ENCODE measurements at places on chromosomes 11 and 22.

DNA sequence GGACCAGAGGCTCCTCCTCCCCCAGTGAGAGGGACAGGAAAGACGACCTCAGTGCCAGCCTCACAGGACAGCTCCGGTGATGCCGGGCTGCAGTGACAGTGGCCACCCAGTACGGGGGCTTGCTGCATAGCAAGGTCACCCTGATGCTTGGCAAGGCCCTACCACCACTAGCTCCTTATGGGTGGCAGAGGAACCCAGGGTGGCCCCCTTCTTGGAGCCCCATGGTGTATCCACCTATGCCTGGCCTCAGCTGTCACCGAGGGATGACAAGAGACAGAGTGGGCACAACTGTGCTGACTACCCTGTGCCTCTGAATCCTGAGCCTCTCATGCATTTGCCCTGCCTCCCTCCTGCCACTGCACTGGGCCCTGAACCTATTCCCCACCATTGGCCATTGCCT lies 809.2 kb downstream of the TBC1D22A start:
- no peak for DNase-seq

- DNase-seq: no peak
Measured at GRCh38 chr11:118287006-118287405, 17.5 kb upstream of the CD3E start.

DNA sequence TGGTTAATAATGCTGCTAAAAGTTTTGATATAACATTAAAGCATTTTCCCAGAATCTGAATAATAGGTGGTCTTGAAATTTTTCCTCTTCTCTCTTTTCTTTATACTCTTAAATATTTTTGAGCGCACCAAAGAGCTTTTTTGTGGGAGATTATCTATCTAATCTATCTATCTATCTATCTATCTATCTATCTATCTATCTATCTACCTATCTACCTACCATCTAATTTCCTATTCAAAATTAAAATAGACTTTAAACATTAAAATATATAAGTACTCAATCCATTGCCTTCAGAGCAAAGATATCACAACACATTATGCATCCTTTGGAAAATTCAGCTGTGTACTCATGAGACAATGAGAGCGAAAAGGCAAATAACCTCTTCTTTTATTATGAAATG lies 55.8 kb downstream of the ELMOD1 start:
- no peak for DNase-seq

DNA sequence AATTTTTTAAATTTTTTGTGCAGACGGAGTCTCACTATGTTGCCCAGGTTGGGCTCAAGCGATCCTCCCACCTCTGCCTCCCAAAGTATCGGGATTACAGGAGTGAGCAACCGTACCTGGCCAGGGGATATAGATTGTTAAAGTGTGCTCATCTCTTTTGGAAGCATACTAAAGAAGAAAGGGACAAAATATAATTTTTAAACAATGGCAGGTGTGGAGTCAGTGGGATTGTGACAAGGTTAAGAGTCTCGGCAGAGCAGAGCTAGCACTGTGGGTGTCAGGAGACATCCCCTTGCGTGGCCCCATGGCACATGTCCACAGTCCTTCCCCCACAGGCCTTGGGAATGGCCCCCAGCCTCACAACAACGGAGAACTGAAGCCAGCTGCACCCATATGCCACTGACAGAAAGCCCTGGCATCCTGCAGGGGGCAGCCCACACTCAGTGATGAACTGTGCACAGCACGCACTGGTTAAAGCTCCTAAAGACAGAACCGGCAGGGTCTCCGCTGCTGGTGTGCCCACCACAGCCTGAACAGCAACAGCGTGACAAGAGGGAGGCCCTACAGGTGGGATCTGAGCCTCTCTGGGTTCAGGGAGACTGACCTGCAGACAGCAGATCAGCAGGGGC lies 29.9 kb downstream of the SERPIND1 start:
- DNase-seq: no peak

DNA sequence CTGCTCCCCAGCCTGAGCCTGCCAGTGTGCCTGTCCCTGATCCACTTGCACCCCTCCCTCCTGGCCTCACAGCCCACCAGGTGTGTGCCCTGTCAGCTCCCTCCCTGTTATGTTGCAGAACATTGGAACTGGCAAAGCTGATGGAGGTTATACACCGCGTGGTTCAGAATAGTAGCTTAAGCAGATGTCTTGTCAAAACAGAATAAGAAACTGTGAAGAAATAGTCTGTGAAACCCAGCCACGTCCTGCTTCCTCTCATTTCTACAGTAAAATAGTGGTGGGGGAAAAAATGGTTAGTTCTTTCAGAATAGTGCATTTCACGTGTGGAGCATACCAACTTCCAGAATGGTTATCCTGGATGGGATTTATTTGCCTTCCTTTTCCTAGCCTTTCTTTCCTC lies 161.2 kb upstream of the NAV2 start:
- DNase-seq: no peak

GRCh38 chr22:37627545-37627944 lies 11.9 kb upstream of the SH3BP1 start:
- DNase-seq: no peak

- no peak for DNase-seq
Measured at GRCh38 chr22:27692243-27692642, 109.3 kb downstream of the MN1 start.

GRCh38 chr11:128796270-128796669 lies 70.8 kb downstream of the KCNJ1 start:
- DNase-seq: no peak

GRCh38 chr11:75595429-75595828 lies 33.4 kb downstream of the SERPINH1 start:
- no peak for DNase-seq

DNA sequence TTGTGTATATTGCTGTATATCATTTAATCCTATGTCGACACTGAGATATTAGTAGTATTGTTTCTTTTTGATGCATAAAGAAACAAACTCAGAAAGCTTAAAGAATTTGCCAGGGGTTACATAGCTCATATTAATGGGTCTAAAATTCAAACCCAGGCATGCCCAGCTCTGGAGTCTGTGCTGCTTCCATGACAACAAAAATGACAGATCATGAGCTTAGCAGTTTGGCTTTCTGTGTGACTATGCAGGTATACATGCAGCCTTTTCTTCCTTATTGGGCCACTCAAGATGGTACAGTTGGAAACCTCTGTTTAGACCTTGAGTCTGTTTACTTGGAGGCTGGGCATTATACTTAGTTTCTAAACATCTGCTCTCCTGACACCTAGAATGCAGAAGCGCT lies 220.5 kb upstream of the TENM4 start:
- DNase-seq: no peak

GRCh38 chr11:21109341-21109740 lies 440.0 kb downstream of the NELL1 start:
- DNase-seq: no peak

DNA sequence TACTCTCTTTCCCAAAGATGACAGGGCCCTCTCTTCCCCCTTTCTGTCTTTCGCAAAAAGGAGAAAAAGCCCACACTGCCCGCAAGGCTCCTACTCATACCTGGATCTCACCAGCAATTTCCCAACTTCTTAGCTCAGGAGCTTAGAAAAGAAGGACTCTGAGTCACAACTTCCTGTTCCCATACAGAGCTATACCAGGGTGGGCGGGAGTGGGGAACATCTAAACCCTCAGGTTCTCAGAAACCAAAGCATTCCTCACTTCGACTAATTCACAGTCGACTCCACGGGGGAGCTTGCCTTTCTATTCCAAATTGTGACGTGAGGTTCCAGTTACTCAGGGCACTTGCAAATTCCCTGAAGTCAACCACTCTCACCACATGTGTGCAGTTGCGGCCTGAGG lies 61.9 kb downstream of the MTNR1B start:
- peak; percentile 85 for DNase-seq

DNA sequence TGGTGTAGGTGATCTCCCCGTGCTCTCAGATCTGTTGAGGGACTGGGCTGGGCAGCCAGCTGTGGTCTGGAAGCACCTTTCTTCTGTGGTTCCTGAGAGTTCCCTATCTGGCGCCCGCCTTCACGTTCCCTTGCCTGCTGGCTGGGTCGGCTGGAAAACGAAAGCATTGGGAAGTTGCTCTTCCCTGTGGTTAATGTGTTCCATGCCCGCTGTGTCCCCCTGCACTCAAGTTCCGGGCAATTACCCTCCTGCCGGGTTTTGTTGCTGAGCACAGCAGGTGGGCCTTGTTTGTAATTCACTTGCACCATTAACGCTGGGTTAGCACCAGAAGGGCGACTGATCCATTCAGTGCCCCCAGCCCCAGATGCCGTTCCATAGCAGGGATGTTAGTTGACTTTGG lies 134.1 kb downstream of the GRIK4 start:
- DNase-seq: no peak

GRCh38 chr22:27568265-27568664 lies 233.3 kb downstream of the MN1 start:
- no peak for DNase-seq

- DNase-seq: no peak
Measured at GRCh38 chr11:30919389-30920152, 333.4 kb upstream of the MPPED2 start.

GRCh38 chr22:30105483-30105882 lies 25.2 kb downstream of the HORMAD2 start:
- DNase-seq: no peak

- DNase-seq: peak; percentile 79
Measured at GRCh38 chr22:46069521-46070214, 80.7 kb upstream of the PPARA start.

DNA sequence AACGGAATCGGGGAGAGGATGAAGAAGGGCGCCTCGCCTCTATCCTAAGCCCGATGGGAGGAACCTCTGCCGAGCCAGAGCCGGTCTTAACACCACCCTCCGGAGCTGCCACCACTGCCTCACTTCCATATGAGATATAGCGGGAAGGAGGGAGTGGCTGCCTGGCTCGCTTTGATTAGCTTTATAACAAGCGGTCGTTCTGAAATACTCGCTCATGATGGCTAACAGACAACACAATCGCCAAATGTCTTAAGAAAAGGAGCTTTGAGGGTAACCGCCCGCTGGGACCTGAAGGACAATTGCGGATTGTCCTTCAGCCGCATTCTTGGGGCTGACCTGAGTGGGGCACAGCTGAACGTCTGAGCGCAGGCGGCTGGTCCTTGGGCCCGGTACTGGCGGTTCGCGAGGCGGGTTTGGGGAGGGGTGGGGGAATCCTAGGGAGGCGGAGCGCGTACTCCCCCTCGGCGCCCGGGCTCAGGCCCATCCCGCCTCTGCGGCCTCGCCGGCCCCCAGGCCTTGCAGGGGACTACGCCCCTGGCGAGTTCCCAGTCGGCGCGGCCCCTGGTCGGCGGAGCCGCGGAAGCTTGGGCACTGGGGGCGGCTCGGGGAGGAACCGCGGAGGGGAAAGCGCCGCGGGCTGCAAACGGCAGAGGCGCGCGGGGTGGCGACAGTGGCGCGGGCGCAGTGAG lies at the start of gene PLAAT5:
Gene PLAAT5 (minus strand): TSS at position 617 of the 689 bp plus-strand sequence. CDS start 133 bp downstream, at position 484.
- no peak for DNase-seq

DNA sequence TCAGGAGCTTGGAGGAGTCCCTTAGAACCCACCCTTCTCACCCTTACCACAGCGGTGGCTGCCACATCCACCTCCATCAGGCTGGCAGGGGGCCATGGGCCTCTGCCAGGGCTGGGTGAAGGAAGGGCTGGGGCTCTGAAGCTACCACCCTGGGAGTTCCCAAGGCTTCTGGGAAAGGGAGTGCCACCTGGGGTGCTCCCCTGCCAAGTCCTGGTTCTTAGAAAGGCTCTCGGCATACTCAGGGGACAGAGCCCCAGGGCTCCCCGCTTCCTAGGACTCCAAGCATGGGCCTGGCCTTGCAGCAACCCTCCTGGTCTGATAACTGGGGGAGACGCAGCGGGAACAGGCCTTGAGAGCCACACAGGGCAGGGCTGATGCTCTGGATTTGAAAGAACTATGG lies 438 bp upstream of the PLA2G3 start:
- DNase-seq: no peak

DNA sequence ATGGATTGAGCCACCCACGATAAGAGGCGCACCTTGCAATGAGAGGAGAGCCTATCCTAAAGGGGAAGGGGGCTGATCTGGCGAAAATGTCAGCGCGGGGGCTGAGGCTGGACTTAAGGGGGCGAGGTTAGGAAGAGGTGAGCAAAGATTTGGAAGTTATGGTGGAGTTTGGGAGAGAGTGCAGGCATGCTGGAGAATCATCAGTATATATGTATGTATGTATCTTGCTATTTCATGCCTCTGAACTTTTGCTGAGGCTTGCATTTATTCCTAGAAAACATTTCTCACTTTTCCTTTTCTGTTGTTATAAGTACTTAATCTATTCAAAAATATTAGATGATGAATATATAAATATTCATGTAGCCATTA lies 17.2 kb upstream of the THRSP start:
- DNase-seq: no peak

GRCh38 chr11:8342821-8343681 lies 79.4 kb upstream of the LMO1 start:
- no peak for DNase-seq

DNA sequence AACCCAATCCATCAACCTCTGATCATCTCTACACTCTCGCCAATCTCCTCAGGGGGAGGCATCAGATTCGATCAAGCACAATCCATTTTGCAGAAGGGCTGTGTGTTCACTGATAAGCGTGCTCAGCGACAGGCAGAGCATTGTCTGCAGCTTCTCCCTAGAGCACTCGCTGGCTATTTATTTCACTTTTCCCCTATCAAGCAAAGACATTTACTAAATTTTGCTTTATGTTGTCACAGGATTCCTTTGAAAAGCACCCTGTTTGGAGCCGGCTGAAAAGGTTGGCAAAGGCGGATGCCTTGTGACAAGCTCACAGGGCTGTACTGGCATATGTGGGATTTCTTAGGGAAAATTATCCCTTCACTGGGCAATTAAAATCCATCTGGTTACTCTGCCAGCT lies 1381.5 kb upstream of the TENM4 start:
- DNase-seq: no peak

- DNase-seq: no peak
Measured at GRCh38 chr22:44719586-44720368, 17.8 kb downstream of the PRR5 start.

DNA sequence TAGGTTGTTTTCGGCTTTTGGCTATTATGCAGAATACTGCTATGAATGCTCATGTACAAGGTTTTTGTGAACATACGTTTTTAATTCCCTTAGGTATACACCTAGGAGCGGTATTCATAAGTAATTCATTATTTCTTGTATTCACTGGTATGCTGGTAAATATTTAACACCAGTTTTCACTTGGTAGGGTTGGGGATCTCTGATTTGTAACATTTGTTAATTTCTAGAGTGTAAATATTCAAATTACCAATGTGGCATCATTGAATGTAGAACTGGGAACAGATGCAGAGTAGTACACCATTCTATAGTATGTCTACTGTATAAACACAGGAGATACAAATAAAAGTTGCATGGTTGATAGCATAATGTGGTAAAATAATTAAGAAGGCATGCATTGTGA lies 16.3 kb downstream of the GVQW3 start:
- DNase-seq: no peak

- peak; percentile 62 for DNase-seq
Measured at GRCh38 chr11:10930972-10931760, 73.3 kb upstream of the ZBED5 start.

GRCh38 chr11:73384872-73385689 lies 8.9 kb downstream of the RELT start:
- no peak for DNase-seq

GRCh38 chr11:37926772-37927171 lies 1328.7 kb upstream of the RAG2 start:
- DNase-seq: no peak

- DNase-seq: no peak
Measured at GRCh38 chr11:9697766-9698165, 33.9 kb downstream of the SWAP70 start.

DNA sequence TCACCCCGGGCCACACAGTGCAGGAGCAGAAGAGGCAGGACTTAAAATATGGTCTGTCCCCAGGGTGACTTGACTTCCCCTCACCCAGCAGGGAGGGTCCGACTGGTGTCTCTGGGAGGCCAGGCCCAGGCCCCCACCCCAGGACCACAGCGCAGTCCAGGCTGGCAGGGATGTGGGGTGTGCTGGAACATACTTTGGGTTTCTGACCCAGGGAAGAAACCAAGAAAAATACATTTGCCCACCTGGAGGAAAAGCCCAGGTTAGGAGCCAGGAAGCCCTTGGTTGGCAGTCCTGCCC lies 5.2 kb downstream of the C1QTNF6 start:
- DNase-seq: no peak
